ENCODE measurements at places on chromosomes 5 and 9. TPM values are rescaled to one million over a fixed set of nuclear protein-coding genes. Genes with fewer than 3 reads are reported as not detected.

Gene ORM2
- not detected for total RNA-seq

Gene IFNA1
- not detected for total RNA-seq

Gene SPATA6L
- 5.5 TPM for total RNA-seq

Gene GLRA1
- total RNA-seq: not detected

Gene PSAT1
- 9.2 TPM for total RNA-seq

Gene JAKMIP2
- total RNA-seq: 2.9 TPM

Gene NMUR2
- total RNA-seq: 0.37 TPM

Gene MYO10
- 233 TPM for total RNA-seq

Gene DAB2IP
- total RNA-seq: 303 TPM

Gene ZNF658
- 2.6 TPM for total RNA-seq

Gene GNA14
- total RNA-seq: 1.3 TPM

Gene SFXN1
- total RNA-seq: 14.0 TPM

Gene IL9
- not detected for total RNA-seq

Gene UBLCP1
- total RNA-seq: 6.1 TPM

Gene ENTREP1
- 40.2 TPM for total RNA-seq
